PC-9 (cell line): ENCODE measurements at places on chromosomes 7 and 10. TPM values are rescaled to one million over a fixed set of nuclear protein-coding genes. Genes with fewer than 3 reads are reported as not detected.
A peak's percentile ranks its signal among the peaks of the same experiment; 100 is the strongest.

Gene CPA2
- not detected in 2 replicates for total RNA-seq

Gene TMEM178B
- total RNA-seq, result not detected in 2 replicates

Gene PDE1C
- 1.7 and 2.1 TPM in 2 replicates for total RNA-seq

Gene CD36
- total RNA-seq, result 0.28 and 1.3 TPM in 2 replicates

Gene ITPRID1
- total RNA-seq, result not detected in 2 replicates

Gene TRIM50
- total RNA-seq, result not detected in 2 replicates

DNA sequence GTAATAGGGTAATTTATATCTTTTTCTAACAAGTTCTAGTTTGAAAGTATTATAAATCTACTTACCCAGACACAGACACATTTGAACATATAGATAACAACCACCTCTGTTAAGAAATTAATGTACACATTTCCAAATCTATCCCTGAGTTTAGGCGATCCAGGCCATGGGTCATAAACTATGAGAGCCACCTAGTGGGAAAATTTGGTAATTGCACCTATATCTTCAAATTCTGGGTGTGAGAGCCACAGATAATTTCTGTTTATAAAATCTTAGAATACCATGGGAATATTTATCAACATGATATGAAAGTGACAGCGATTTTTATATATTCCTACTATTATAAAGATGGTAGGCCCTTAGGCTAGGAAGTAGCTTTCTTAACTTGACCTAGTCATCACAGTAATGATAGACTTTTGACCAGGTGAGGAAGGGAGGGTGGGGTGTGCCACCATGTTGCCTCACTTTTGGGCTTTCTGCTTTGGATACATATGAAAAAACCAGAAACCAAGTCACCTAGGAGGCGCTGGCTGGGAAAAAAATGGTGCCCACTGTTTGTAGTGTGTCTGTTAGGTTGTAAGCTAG, 8.0 kb upstream of the EPHA1 start:
- DNase-seq, result peak; percentile 49

DNA sequence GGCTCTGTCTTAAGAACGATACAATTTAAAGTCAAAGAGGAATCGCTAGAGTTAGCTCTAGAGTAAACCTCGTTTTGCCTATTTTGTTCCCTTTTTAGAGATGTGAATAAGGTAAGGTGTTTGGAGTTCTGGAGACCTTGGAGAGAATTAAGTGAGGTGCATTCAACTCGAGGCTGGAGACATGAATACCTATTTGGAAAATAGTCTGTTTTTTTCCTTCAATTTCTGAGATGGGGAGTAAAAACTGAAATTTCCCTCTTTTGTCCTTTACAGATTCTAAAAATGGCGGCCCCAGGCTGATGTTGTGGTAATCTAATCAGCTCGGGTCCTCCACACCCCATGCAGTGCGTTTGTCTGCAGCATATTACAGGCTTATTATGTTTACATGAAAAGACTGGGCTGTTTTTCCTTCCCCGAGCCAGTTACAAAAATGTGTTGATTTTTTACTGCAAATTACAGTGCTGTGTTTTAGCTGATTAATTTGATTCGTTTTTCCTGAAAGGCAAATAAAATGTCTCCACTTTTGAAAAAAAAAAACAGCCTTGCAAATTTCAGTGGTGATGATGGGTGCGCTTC, 1.5 kb downstream of the KMT2E start:
- DNase-seq, result no peak

DNA sequence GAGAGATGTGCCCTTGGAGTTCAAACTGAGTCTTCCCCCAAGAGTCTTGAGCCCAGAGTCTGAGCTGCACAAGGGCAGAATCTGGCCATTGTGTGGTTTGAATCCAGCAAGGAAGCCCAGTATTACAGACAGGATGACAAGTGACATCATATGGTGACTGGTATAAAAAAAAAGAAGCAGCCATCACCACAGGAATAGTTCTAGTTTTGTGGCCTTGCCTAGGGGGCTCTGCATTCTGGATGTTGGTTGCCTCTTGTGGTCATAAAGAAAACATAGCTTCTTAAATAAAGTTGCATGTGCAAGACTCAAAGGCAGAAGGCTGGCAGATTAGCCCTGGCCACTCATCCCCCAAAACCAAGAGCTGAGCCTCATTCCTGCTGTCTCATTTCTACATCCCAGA, 16.8 kb upstream of the LRRC72 start:
- DNase-seq, result no peak

- no peak for DNase-seq
Observed at GRCh38 chr7:17620566-17620965, 319.7 kb downstream of the SNX13 start.

DNA sequence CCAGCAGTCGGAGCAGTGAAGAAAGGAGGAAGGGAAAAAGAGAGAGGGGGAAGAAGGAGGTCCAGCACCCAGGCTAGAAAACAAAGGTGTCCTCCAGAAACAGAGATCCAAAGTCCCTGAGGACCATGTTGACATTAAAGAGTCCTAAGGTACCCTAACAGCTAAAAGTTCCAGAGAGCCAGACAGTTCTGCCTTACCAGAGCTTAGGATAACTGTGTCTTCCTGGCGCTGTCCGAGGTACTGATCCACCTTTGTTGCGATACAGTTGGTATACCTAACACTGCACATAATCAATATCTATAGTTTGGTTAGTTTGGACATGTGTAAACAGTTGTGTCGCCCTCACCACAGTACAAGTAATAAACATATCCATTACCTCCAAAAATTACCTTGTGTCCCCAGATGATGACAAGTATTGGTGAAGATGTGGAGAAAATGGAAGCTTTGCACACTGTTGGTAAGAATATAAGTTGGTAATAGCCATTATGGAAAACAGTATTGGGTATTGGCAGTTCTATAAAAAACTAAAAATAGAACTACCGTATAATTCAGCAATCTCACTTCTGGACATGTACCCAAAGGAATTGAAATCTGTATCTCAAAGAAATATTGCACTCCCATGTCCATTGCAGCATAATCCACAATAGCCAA, 59.8 kb downstream of the GRID1 start:
- DNase-seq, result peak; percentile 9

- no peak for DNase-seq
Observed at GRCh38 chr10:128070161-128070560, 56.1 kb downstream of the MKI67 start.

GRCh38 chr7:80791509-80791929, 127.3 kb downstream of the SEMA3C start:
- no peak for DNase-seq

- DNase-seq, result no peak
Observed at GRCh38 chr10:29345144-29345909, 56.5 kb downstream of the LYZL1 start.

DNA sequence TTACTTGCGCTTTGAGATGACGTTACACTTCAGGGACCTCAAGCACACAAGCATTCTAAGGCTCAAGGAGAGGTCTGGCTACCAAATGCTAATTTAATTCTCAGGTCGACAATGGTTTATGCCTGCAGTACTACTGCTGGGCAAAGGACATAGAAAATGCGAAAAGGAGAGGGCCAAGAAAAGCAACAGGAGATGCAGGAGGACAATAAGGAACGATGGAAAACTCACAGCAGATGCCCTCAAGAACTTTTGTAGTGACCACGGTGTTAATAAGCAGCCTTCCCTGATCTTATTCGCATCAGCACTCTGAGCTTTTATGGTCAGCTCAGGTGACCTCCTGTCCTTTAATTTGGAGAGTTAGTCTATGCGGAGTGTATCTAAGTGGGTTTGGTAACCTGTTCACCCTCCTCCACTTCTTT, 146.3 kb downstream of the GPR85 start:
- DNase-seq, result no peak

- DNase-seq, result no peak
Observed at GRCh38 chr7:2986561-2986960, 57.1 kb downstream of the CARD11 start.

GRCh38 chr7:34260279-34260678, 354.9 kb downstream of the BMPER start:
- peak; percentile 6 for DNase-seq
